Stimulated activated CD8-positive, alpha-beta memory T cell treated with anti-CD3 and anti-CD28 coated beads, Interleukin-2, amount 100 ng/mL, for 1 hour (primary cell): ENCODE measurements at places on chromosomes 1 and 21.

GRCh38 chr1:20126806-20127440, 7.6 kb upstream of the PLA2G2D start:
- DNase-seq, result no peak

DNA sequence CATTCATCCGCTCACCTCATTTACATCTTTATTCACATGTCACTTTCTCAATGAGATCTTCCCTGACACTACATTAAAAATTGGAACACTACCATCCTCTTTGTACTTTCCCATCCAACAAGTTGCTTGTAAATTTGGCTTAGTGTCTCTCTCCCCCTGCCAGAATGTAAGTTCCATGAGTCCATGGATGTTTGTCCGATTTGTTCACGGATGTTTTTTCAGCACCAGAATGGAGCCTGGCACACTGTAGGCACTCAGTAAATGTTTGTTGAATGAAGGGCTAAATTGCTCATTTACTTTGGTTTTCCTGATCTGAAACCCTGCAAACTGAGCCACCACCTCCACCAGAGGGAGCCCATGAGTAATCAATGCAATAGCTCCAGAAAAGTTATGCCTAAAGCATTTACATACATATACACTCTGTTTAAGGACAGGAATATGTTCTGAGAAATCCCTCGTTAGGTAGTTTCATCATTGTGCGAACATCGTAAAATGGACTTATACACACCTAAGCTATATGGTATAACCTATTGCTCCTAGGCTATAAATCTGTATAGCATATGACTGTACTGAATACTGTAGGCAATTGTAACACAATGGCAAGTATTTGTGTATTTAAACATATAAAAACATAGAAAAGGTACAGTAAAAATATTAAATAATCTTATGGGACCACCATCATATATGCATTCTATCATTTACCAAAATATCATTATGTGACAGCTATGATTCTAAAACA, 2.8 kb upstream of the EYA3 start:
- DNase-seq, result peak; percentile 67

- DNase-seq, result no peak
These were observed 31.3 kb upstream of the ACTN2 start for GRCh38 chr1:236654957-236655356.

- no peak for DNase-seq
These were observed 13.2 kb upstream of the QSOX1 start for GRCh38 chr1:180141381-180141934.

DNA sequence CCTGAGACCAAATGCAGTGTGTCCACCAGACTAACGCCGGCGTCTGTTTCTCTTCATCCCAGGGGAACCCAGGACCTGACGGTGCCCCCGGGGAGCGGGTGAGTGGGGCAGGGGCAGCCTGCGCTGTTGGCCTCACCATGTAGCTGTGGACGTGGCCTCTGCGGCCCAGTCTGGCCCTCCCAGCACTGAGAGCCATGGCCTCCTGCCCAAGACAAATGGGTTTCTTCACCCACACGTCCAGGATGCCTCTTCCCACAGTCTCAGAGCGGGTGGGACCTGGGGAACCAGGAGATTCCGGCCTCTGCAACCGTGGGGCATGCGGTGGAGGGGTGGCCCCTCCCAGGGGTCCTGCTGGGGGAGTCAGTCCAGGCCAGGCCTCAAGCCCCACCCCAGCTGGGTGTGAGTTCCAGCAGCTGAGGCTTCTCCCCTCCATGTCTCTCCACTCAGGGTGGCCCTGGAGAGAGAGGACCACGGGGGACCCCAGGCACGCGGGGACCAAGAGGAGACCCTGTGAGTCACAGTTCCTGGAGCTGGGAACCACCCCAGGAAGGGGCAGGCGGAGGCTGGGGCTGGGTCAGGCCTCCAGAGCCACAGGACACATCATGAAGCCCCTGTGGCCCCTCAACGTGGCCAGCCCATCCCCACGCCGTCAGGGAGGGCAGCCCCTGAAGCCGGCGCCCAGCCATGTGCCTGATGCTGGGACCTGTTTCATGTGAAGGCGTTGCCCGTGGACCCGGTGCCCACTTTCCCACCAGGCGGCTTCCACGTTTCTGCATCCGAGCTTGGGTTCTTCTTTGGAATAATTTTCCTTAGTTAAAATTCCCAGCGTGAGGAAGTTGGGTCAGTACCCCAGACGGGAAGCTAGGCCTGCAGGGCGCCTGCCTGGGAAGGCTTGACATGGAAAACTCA, 11.0 kb downstream of the COL6A1 start:
- no peak for DNase-seq

DNA sequence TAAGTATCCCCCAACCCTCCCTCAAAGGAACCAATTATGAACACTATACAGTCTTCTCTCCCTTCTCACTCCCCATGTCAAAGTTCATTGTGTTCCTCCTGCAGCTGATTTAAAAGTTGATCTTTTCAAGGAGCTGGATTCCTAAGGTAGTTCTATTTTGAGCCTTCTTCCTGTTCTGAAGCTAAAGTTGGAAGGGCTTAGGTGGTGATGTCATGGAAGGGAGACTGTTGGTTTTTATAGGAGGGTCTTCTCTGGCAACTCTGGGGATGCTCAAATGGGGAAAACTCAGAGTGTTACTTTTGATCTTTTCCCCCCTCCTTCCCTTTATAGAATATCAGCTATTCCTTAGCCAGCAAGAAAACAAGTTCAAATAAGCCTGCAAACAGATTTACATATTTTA, 83.0 kb upstream of the AK4 start:
- DNase-seq, result no peak

DNA sequence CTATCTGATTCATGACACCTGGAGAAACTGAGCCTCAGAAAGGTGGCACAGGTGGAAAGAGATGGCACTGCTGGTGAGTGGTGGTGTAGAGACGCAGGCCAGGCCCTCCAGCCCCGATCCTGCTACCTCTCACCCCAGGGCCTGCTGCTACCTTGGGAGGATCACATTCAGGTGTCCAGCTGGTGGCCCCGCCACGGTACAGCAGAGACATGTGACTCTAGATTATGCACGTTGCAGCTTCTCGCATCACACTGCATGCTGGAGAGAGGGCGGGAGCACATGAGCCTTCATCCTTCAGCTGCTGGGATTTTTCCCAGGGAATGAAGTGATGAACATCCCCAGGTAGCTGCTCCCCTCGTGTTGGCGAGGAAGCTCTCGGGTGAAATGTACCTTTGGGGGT, 32.9 kb downstream of the KAZN start:
- no peak for DNase-seq

- DNase-seq, result no peak
These were observed 4.8 kb downstream of the AMPD2 start for GRCh38 chr1:109624201-109625010.

DNA sequence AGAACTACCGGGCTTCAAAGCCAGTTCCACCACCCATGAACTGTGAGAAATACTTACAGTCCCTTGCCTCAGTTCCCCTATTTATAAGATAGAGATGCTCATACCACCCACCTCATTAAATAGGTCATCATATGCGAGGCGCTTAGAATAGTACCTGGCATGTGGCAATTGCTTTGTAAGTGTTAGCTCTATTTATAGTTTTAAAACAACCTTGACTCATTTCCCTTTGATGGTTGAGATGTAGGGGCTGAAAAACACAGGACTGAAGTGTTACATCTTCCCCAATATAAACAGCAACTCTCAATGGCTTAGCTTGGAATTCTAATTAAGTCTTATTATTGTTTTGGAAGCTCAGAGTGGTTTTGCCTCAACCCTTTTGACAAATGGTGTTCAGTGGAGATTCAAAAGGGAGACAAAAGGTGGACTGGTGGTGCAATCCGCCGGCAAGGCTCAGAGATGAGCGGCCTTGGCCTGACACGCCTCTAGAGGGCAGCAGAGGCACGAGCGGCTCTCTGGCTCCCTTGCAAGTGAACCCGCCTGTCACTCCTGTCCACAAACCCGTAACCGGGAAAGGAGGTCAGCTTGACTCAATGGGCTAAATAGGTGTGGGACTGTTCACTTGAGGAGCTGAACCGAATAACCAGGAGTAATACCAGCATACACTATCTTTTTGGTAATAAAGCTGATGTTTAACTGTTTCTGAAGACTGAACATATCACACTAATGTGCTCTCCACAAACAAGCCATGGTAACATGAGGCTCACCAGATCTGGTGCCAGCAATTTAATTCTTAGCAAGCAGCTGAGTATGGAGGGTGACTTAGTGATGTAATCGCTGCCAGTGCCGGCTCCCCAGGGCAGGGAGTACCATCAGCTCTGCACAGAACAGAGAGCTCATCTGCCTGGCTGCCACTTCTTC, 19.5 kb upstream of the SMYD2 start:
- DNase-seq, result peak; percentile 67

GRCh38 chr1:235901461-235901860, 34.8 kb upstream of the LYST start:
- DNase-seq, result no peak

GRCh38 chr21:34504595-34504994, 7.4 kb downstream of the KCNE1 start:
- no peak for DNase-seq

DNA sequence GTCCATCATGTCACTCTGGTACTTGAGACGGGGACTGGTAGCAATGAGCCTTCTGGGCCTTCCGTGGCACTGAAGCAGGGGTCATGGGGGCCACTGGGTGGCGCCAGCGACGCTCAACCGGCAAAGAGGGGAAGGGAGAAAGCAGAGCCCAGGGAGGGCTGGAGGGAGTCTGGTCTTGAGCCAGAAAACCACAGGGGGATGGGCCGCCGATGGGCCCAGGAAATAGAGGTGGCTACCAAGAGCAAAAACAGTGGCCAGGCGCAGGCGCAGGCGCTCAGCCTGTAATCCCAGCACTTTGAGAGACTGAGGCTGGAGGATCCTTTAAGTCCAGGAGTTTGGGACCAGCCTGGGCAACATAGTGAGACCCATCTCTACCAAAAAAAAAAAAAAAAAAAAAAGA, 21.8 kb downstream of the EXOC8 start:
- no peak for DNase-seq

GRCh38 chr21:22813201-22813600, 1815.0 kb downstream of the NCAM2 start:
- DNase-seq, result no peak

DNA sequence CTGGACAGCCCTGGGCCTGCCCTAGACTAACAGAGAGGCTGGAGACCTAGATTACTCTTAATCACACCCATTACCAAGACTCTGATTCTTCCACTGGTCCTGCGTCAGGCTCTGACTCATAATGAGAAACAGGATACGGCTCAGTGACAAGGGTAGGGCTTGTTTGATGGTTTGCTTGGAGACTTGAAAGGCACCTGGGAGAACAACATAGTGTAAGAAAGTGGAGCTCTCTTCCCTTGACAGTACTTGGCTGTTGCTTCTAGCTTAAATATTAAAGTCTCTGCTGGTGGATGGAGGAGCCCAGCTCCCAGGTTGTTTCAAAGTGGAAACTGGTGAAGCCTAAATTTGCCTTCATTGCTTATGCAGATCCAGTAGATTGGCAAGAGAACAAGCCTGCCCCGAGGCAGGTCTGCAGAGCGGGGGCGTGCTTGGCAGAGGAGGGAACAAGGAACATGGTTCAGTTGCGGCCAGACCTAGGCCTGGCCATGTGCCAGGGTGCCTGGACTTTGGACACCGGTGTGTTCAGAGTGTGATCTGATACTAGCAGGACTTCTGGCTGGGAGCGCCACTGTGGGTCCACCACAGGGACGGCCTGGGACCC, 480.6 kb downstream of the CAMTA1 start:
- DNase-seq, result no peak

DNA sequence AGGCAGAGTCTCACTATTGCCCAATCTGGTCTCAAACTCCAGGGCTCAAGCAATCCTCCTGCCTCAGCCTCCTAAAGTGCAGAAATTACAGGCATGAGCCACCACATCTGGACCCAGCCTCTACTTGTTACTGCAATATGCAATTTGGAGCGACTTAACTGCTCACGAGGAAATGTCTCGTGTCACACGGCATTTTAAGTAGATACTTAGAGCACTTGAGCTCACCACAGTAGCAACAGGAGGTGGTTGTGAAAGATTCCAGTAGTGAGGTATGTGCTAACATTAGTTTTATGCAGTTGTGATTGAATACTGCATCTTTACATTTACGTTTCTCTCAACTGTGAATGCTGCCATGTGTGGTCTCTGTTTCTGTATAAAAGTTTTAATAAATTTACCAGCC, 5.8 kb upstream of the NDUFV3 start:
- DNase-seq, result no peak

GRCh38 chr1:158255656-158256055, 1.4 kb downstream of the CD1A start:
- no peak for DNase-seq

GRCh38 chr1:54825696-54826095, 24.6 kb upstream of the TTC22 start:
- no peak for DNase-seq

- DNase-seq, result no peak
These were observed 4.4 kb upstream of the OSBPL9 start for GRCh38 chr1:51612447-51612961.

DNA sequence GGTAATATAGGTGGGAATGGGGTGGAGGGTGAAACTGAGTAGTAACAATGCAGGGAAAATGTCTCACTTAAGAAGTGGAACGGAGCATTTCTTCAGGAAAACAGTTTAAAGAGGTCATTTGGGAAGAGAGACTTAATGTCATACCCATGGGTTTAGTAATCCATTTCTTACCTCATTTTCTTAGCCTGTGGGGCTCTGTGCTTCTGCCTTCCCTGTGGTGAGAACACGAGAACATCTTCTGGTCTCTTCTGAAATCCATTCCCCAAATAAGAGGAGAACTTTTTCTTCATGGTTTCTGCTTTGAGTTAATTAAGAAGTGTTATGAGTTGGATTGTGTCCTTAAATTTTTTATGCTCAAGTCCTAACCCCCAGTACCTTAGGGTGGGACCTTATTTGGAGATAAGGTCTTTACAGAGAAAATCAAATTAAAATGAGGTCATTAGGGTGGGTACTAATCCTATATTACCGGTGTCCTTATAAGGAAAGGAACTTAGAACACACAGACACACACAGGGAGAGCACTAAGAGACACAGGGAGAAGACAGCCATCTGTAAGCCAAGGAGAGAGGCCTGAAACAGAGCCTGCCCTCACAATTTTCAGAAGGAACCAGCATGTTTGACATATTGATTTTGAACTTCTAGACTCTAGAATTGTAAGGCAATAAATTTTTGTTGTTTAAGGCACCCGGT, 5.4 kb downstream of the CCDC190 start:
- no peak for DNase-seq

DNA sequence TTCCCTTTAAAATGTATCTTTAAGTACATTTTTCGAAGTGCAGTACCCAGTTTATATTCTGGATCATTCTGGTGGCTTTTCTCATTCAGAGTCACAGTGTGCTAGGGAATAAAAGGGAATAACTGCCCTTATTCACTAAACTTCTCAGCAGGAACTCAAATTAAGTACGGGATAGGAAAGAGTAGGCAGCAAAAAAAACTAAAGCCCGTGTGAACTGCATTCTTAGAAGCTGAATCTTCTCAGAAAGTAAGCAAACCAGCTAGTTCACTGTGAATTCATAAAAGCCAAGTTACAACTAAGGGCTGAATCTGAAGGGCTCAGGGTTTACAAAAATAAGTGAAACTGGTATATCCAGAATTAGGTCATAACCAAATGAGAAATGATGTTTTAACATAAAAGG, 22.0 kb downstream of the PRPF38A start:
- DNase-seq, result no peak

GRCh38 chr1:46445773-46446256, 43.8 kb upstream of the DMBX1 start:
- no peak for DNase-seq

- DNase-seq, result no peak
These were observed 540.8 kb downstream of the BRINP3 start for GRCh38 chr1:189936861-189937260.
